ENCODE measurements at places on chromosomes 4 and X.

GRCh38 chrX:30971774-30972603, 82.9 kb upstream of the TAB3 start:
- DNase-seq = peak; percentile 20

- DNase-seq = no peak
Measured at GRCh38 chrX:108696690-108697089, 39.7 kb downstream of the IRS4 start.

DNA sequence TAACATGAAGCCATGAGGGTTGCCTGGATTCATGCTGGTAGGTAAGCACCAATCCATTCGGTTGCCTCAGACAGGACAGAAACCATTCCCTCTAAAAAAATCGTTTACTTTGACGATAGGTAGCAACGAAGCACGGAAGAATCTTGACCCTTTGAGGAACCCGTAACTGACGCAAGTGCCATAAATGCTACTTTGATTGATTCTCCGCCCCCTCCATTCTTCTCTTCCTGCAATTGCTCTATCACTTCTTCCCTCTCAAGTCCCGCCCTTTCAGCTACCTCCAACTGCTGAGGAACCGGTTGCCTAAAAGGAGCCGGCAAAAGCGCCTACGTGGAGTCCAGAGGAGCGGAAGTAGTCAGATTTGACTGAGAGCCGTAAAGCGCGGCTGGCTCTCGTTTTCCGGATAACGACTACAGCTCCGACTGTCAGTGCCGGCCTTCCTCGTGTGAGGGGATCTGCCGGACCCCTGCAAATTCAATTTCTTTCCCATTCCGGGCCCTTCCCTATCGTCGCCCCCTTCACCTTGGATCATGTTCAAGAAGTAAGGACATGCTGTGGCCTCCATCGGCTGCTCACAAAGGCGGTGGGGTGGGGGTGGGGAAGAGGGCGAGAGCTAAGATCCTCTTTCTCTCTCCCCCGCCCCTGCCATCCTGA, at the start of gene MCTS1:
TSS of gene MCTS1 (plus strand) at position 395 of the 654 bp plus-strand sequence. CDS start at position 531, 136 bp downstream.
- peak; percentile 90 for DNase-seq

GRCh38 chr4:2746891-2747695, 9.0 kb downstream of the TNIP2 start:
- no peak for DNase-seq

DNA sequence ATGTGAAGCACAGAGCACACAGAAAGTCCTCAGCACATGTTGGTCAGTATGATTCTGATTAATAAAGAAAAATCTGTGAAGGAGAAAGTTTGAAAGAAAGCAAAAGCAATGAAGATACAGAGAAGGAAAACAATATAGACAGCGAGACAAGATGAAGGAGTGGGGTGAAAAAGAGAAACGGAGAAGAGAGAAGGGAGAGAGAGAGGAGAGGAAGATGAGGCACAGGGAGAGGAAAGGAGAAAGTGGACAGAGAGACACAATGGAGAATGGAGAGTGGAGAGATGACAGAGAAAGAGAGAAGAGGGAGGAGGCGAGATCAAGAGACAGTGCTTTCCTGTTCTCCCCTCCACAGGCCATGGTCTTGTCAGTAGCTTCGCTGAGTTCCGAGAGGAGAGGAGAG, 3.9 kb upstream of the KCND1 start:
- DNase-seq = no peak

DNA sequence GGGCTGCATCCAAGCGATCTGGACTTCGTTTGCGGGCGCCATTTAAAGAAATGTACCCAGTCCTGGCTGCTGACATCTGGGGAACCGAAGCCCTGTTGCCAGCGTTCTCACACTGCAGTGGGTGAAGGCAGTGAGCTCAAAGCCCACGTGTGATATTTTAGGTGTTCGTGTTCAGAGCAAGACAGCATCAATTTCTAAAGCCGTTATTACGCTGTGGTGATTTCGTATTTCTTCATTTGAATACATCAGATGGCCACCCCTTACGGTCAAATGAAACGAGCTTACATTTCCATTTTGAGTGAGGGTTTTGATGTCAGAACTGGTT, 376 bp upstream of the C4orf36 start:
- no peak for DNase-seq

- DNase-seq = no peak
Measured at GRCh38 chr4:173217075-173217474, 48.5 kb downstream of the GALNT7 start.

GRCh38 chrX:101605146-101605545, 12.7 kb downstream of the ARMCX6 start:
- DNase-seq = no peak

DNA sequence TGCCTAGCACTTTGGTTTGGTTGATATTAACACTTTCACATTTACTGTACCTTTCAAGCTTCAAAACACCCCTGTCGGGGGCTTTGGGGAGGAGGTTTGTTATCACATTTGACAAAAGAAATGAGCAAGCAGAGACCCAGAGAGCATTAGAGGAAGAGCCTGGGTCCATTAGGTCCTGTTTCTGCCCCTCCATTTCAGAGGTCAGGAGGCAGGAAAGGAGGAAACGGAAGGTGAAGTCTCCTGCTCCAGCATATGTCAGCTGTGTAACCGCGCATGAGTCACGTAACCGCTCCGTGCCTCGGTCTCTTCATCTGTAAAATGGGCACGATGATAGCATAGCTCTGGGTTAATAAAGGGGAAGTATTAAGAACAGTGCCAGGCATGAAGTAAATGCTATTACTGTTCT, 201.9 kb upstream of the BCOR start:
- DNase-seq = peak; percentile 14

DNA sequence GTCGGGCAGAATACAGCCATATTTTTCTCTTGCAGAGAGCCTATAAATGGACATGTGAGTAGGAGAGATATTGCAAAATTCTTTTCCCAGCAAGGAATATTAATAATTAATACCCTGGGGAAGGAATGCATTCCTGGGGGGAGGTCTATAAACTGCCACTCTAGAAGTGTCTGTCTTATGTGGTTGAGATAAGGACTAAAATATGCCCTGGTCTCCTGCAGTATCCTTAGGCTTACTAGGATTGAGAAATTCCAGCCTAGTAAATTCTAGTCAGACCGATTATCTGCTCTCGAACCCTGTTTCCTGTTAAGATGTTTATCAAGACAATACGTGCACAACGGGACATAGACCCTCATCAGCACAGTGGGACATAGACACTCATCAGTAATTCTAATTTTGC, 872.6 kb downstream of the FSTL5 start:
- no peak for DNase-seq

GRCh38 chr4:74540193-74540592, 95.3 kb downstream of the AREG start:
- no peak for DNase-seq

- no peak for DNase-seq
Measured at GRCh38 chr4:158002173-158002572, 170.7 kb downstream of the GASK1B start.
